ENCODE measurements at places on chromosomes 6 and 20.
A peak's percentile ranks its signal among the peaks of the same experiment; 100 is the strongest.

DNA sequence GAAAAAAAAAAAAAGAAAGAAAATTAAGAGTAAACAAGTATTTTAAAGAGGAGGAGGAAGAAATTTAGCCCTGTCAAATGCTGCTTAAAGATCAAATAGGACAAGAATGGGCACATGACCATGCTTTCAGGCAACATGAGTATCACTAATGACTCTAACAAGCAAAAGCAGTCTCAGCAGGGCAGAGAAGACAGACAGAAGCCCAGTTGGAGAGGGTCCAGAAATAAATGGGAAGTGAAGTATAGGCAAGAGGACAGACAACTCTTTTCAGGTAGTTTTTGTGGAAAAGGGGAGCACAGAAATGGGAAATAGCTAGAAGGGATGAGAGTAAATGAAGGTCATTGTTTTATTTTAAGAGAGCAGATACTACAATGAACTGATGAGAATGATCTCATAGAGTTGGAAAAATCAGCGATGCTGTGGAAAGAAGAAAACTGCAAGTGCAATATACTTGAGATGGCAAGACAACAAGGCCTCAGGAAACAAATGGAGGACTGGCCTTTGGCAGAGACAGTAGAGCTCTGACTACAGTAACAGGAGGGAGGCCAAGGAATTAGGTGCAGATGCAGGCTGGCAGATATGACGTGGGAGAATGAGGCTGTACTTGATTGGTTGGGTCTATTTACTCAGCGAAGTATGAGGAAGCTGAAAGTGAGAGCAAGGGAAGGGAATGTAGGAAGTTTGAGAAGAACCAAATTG lies 40.3 kb downstream of the KIF6 start:
- no peak for DNase-seq

GRCh38 chr6:43982084-43982625 lies 145.1 kb downstream of the MRPL14 start:
- DNase-seq, result no peak

DNA sequence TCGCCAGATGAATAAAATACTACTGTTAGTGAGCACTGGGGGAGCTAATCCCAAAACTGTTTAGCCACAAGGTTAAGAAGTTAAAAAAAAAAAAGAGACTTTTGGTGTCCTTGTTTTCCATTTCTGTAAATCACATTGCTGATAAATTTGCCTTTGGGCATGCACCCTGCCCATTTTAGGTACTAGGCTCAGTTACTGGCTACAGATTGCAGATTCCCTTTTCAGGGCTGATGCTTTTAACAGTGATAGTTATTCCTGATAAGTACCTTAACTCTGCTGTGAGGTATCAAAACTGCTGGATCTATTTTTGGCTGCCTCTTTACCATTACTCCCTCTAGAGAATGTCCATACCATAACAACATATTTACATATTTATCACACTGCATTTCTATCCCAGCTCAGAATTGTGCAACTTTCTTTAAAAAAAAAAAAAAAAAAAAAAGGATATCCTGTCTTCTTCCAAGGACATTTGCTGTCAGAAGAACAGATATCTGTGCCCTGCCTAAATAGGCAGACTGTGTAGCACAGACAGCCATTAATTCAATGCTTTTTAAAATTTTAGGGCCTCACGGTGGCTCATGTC lies 94.5 kb downstream of the SSR1 start:
- DNase-seq, result no peak

DNA sequence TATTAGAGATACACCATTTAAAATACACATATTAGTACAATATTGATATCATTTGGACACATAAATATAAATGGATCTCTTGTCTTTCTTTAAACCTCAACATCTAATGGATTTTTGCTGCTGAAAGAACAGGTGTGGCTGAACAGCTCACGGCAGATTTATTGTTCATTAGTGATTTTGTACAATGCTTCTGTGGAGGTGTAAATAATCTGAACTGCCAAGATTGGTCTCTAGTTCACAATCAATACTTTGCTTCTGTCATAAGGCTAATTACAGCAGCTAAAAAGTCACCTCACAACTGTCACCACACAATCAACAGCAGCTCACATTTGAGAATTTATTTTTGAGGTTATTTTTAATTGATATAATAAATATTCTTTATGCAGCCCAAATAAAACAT lies 162.0 kb upstream of the SIM1 start:
- no peak for DNase-seq

- DNase-seq, result no peak
Measured at GRCh38 chr6:20467437-20467836, 65.8 kb downstream of the E2F3 start.

DNA sequence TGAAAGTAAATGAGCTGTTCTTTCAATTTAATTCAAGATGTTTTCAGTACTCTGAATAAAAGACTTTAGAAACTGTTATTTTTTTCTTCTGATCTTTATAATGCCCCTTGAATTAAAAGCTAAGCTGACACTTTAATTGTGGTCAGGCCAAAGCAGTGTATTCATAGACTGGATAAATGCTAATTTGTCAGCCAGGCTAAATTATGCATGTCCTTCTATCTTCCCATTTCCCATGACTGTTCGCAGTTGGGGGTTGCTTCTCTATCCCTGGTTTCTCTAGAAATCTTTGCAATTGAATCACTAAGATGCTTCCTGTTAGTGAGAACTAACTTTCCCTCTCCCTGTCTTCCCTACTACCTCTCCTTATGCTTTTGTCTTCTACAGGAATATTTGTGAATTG lies 396.2 kb downstream of the RFPL4B start:
- no peak for DNase-seq

DNA sequence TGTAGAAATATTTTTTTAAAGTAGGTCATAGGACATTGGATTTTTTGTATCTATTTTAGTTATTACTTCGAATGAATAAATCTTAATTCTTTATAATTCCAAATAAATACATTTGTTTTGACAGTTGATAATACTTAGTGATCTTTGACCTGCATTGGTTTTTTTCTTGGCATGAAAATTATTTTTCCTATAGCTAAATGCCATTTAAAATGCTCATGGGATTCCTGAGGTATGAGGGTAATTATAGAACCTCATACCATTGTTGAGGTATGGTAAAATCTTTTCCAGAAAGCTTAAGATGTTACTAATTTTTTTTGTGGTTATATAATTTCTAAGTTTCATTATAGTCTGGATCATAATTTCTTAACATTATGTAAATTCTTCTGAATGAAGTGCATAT lies 8.3 kb downstream of the PM20D2 start:
- DNase-seq, result no peak

- DNase-seq, result no peak
Measured at GRCh38 chr20:7540923-7541322, 399.3 kb downstream of the HAO1 start.

DNA sequence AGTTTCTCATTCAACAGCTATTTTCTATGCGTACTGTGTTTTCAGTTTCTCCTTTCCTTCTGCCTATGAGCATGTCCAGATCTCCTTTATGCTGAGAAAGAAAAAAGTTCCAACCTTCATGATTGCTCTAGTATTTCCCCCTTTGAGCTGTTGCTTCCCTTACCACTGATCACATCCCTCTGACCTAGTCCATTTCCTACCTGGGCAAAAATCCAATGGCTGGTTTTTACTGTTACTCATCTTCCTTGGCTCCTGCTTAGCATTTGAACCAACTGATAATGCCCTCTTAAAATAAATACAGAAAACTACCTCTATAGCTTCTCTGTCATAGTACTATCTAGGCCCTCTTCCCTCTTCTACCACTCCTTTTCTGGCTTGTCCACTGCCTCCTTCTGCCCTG lies 6.0 kb downstream of the RFX6 start:
- DNase-seq, result no peak

DNA sequence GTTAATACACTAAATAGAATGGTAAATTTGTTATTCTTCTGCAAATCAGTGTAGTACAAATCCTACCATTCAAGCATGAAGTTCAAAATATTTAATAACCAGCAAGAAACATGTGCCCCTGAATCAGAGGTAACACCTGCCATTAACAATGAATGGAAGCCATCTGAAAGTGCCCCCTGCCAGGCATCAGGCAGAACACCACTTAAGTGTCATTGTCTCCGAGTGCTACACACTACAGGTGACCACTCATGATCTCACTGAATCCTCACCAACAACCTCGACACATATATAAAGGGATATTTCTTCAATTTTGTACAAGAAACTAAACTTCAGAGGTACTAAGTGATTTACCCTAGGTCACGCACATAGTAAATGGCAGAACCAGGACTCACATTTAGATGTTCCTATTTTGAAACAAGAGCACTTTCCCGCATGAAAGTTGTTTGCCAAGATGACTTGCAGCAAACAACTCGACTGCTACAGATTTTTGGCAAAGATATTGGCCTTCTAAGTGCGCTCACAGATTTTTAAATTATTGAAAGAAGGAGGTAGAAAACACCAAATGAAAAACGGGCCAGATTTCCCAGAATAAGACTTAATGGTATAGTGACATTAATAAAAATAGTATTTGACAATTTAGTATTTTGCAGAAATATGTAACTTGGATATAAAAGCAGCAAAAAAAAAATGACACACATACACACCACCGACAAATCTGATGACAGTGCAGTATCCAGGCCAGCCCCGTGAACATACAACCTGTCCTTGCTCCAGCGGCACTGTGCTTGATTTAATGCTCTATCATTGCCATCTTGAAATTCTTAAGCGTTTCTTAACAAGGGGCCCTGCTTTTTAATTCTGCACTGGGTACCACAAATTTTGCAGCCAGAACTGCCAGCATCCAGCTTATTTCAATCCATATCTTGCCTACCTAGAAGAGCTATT lies 274.5 kb downstream of the ALDH8A1 start:
- DNase-seq, result no peak

DNA sequence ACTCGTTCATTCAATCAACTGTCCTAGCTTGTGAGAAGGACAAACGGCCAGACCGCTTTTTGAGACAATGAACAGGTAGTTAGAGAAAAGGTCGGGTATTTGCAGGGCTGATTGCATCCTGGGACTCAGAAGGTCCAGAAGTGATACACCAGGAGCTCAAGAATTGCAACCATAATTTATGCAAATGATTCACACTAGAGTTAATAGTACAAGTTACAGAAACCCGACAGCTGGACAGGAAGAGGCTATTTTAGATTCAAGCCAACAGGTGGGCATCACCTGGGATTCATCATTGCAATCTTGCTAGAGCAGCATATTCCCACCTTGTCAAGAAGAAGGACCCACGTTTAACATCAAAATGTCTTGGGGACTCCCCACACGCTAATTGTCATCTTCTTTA lies 83.5 kb downstream of the TNFAIP3 start:
- DNase-seq, result no peak

DNA sequence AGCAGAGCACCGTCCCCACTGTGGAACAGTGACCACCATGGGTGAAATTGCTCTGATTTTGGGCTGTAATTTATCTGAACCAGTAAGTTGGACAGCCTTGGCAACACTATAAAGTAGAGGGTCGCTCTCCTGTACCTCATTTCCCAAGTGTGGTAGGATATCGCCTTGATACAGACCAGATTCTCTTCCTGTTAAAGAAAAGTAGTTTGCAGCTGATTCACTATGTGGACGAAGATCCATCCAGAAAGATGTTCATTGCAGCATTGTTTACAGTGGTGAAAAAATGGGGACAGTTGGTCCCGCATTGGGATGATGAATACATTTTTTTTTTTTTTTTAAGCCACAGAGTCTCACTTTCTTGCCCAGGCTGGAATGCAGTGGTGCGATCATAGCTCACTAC lies 74.3 kb downstream of the SLX4IP start:
- no peak for DNase-seq

DNA sequence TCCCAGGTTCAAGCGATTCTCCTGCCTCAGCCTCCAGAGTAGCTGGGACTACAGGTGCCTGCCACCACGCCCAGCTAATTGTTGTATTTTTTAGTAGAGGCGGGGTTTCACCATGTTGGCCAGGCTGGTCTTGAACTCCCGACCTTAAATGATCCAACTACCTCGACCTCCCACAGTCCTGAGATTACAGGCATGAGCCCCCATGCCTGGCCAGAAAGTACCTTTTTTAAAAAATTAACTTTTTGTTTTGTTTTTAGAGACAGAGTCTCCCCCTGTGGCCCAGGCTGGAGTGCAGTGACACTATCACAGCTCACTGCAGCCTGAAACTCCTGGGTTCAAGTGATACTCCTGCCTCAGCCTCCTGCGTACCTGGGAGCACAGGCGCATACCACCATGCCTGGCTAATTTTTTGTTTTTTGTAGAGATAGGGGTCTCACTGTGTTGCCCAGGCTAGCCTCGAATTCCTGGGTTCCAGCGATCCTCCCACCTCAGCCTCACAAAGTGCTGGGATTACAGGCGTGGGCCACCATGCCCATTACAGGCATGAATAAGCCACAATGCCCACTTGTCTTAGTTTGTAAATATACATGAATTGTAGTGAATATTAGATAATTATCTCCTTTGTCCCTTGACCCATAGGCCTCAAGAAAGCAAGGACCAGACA lies 17.4 kb upstream of the EEF1A1 start:
- no peak for DNase-seq

DNA sequence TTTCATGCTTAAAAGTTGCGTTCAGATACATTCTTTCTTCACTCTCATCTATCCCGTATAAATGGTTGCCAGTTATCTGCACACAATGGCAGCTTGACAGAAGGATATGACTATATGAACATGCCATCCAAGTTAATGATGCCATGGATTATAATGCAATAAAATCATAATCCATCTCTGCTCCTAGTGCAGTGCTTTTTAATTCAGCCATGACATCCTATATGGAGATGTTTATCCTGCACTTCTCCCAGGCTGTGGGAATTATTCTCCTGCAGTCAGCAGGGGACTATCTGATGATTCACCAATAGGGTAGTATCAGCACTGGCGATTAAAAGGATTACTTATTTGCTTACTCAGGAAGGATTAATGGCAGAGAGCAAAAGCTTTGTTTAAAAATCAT lies 273.8 kb downstream of the SAMD5 start:
- DNase-seq, result no peak

DNA sequence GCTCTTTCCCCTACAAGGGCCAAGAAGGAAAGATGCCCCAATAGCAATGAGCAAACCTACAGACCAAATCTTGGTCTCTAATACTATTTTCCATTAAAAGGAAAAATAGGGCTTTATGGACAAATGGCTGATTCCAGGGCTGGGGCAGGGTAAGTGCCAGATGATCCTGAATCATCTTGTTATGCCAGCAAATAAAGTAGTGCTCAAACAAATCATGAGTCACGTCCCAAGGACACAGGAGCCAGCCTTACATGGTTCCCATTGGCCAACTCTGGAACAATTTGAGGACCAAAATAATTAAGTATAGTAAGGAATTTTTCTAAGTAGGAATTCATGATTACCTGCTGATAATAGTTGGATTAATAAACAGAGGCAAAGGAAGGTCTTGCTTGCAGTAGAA lies 53.2 kb upstream of the NKX2-4 start:
- no peak for DNase-seq

GRCh38 chr6:74113901-74114300 lies 417.9 kb downstream of the CD109 start:
- DNase-seq, result no peak

GRCh38 chr20:33305589-33306057 lies 22.6 kb downstream of the BPIFB1 start:
- DNase-seq, result no peak

DNA sequence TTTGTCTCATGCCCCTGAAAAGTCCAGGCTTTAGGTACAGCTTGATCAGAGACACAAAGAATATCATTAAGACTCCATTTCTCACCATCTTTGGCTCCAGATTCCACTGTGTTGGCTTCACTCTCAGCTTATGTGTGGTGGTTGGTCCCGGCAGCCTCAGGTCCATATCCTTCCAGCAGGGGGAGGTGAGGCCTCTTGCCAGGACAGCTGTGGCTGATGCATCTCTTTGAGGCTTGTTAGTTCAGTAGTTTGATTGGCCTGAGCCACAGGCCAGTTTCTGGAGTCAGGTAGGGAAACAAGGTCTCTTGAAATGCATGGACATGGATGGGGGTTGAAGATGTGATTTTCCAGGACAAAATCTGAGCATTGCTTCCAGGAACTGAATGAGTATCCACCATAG lies 62.4 kb downstream of the JAG1 start:
- peak; percentile 23 for DNase-seq

- DNase-seq, result no peak
Measured at GRCh38 chr6:45566882-45567281, 189.1 kb upstream of the SUPT3H start.
